ENCODE measurements at places on chromosomes 11 and 22.

DNA sequence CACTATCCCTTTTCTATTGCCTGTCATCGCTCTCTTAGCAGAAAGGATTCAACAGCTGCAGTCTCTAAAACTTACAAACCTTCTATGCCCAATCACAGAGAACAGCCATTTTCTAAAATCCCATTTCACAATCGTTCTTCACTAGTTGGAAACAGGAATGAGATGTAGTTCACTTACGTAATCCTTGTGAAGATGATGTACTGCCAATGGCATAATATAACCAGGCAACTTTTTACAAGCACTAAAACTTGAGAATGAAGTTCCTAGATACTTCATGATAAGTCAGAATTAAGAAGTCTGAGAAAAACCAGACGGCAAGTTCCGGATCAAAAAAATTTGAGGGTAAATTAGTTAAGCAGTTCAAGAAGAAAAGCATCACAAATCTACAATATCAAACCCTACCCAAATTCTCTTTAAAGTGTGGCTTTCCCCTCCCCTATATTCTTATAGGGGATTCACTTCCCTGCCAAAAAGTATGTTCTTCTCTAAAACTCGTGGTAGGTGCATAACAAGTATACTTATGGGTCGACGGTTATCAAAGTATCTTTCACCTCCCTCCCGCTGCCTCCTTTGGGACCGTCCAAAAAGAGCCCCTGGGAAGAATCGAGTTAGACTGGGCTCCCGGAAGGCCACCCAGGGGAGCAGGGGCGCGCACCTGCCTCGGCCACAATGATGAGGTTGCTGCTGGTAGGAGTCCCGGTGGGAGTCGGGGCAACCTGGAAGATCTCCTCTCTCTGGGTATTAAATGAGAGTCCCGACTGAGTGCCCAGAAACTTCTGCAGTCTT is 666 bp downstream of the MSANTD4 start:
- DNase-seq: peak; percentile 53

DNA sequence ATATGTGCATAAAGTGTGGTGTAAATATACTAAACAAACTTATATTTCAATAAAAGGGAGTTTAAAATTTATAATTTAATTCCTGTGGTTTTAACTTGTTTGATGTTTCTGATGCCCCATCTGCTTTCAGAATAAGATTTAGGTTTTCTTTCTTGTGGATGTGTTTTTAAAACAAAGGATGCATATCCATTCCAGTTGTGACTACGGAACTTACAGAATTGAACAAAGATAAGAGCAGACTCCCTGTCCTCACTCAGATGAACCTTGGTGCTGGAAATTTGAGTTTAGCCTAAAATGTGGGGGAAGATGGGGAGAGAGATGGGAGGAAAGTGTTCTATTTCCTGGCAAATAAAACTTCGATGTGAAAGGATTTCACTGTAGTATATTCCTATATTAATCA is 2.5 kb downstream of the FJX1 start:
- no peak for DNase-seq

GRCh38 chr11:65110354-65110861 is 1.3 kb upstream of the TM7SF2 start:
- peak; percentile 69 for DNase-seq

- DNase-seq: no peak
Observed at GRCh38 chr11:118154641-118155040, 2.0 kb upstream of the SCN4B start.

DNA sequence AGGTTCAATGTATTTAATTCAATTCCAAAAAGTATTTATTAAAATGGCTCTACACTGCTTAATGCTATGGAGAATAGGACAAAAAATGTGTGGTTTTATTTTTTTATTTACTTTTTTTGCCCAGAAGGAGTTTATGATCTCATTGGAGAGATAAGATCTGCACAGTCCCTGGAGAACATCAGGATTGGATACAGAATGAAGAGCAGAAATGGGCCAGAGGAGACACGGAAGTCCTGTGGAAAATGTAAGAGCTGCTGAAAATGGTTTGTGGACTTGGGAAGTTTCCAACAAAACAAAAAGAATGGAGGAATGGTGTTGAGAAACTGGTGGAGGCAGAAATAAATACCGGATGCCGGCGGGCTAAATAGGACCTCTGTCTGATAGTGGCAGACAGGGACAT is 554.6 kb downstream of the OPCML start:
- no peak for DNase-seq

DNA sequence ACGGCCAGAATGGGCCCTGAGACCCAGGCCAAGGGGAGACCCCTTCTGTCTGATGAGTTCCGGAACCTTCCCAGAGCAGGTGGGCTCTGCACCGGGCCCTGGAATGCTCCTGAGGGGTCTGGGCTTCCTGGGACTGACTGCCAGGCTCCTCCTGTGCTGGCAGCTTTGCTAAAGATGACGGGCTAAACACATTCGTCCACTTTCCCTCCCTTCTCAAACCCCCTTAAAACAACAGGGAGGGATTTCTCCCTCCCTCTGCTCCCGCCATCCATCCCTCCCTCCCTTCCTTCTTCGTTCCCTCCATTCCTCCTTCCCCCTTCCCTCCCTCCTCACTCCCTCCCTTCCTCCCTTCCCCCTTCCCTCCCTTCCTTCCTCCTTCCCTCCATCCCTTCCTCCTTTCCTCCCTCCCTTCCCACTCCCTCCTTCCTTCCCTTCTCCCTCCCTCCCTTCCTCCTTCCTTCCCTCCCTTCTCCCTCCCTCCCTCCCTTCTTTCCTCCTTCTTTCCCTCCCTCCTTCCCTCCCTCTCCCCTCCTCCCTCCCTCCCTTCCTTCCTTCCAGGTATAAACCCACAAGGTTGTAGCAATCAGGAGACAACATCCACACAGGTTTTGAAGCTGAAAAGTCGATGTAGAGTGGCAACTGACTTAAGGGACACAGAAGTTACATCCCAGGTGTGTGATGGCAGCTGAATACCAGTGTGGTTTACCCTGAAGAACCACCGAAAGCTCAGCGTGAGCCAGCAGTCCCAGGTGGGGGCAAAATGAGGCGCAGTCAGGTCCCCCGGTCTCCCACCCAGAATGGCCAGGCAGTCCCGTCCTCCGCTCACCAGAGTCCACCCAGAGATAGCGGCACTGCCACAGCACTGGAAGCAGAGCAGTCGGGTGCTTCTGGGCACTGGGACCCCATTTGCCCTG is 18.8 kb upstream of the MGAT3 start:
- no peak for DNase-seq

Measured in HCEC 1CT (cell line).